ENCODE measurements at places on chromosomes 1 and 21. TPM values are rescaled to one million over a fixed set of nuclear protein-coding genes. Genes with fewer than 3 reads are reported as not detected.

Gene KPRP
- total RNA-seq = not detected

- no peaks in the 10 kb centered on the region for H3K4me1 ChIP-seq
- no peaks in the 10 kb centered on the region for H3K36me3 ChIP-seq
- peak; percentile 62 for DNase-seq
- no peak overlapping the region for H3K4me3 ChIP-seq
Observed at GRCh38 chr1:5580926-5581325, 411.3 kb downstream of the NPHP4 start.

DNA sequence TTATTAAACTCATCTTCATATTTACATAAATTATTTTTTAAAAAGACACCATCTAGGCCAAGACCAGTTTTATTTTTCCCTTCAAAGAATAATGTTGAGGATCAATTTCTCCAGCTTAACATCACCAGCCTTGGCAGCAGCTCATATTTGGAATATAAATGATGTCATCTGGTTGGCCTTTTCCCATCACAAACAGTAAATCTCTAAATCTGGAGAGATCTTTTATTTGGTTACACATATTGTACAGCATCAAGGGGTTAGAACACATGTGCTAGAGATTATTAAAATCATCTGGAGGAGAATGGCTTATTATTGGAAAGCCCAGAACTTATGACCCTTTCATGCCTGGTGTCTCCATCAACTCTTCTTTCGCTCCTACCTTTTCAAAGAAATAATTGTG is 508.8 kb downstream of the PLPP3 start:
- no peak for DNase-seq
- peaks cover 24% of the 10 kb centered on the region for H3K4me1 ChIP-seq
- no peaks in the 10 kb centered on the region for H3K36me3 ChIP-seq

GRCh38 chr1:174265282-174265681 is 106.0 kb downstream of the RABGAP1L start:
- H3K36me3 ChIP-seq = no peaks in the 10 kb centered on the region
- no peak overlapping the region for H3K4me3 ChIP-seq
- no peak for DNase-seq
- no peaks in the 10 kb centered on the region for H3K27me3 ChIP-seq
- H3K27ac ChIP-seq = no peak overlapping the region

GRCh38 chr1:62637392-62638105 is 40.2 kb downstream of the ANGPTL3 start:
- H3K27me3 ChIP-seq = no peaks in the 10 kb centered on the region
- H3K4me3 ChIP-seq = no peak overlapping the region
- peaks cover 58% of the 10 kb centered on the region for H3K36me3 ChIP-seq
- no peaks in the 10 kb centered on the region for H3K4me1 ChIP-seq
- no peak for DNase-seq
- H3K27ac ChIP-seq = no peak overlapping the region
